ENCODE measurements at places on chromosomes 12 and 14. TPM values are rescaled to one million over a fixed set of nuclear protein-coding genes. Genes with fewer than 3 reads are reported as not detected.

DNA sequence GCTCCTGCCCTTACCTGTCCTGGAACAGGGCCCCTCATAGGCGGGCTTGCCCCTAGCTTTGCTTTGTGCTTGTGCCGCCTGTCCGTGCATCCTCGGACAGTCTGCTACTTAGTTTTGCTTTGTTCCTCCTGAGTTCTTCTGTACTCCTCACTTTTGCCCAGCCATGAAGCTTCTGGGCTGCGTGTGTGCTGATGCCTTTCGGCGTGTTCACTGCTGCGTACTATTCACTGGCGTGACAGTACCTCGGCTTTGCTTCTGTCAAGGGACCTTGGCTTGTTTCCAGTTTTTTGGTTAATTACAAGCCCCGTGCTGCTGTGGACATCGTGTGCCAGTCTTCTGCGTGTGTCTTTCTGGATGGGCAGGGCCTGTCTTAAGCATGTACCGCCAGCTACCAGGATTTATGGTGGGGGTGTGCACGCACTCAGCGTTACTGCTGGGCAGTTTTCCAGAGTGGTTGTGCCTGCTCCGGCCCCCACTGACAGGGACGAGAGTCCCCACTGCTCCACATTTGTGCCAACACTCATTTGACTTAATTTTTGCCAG, 2.5 kb downstream of the PACS2 start:
- DNase-seq: no peak

DNA sequence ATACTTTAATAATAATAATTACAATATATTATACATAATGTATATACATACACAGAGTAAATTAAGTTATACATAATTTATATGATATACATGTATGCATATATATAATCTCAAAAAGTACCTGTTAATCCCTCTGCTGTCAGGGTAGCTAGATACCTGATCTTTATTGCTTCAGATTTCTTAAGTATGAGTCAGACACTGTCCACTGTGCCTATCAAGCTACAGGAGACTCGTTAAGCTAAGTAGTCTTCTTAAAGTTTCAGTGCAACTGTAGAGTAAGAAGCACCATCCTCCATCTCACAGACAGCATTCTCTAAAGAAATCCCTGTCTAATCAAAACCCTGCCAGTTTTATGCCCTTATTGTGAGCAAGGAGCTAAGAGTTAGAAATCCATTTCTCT, 428.7 kb downstream of the RERGL start:
- DNase-seq: no peak

DNA sequence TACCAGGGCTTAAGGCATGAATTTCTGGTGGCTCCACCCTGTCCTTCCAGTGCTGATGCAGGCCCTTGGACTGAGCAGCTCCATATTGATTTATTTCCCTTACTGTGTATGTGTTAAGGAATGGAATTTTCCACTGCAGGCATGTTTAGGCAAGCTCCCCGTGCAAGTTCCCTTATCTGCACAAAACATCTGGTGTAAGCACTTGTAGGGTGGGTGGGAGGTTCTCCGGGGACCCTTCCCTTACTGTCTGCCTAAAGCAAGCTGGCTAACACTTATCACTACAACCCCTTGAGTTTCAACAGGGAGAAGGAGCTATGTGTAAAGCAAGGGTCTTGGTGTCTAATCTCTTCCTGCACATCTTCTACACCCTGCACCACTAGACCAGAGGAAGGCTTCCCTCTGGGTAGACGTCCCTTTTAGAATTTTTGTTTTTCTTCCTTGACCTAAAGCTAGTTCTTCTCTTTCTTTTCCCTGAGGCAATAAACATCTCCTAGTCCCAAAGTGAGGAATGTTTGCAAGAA, 22.0 kb upstream of the DRAM1 start:
- no peak for DNase-seq

Gene USP5
- 113 TPM for total RNA-seq

DNA sequence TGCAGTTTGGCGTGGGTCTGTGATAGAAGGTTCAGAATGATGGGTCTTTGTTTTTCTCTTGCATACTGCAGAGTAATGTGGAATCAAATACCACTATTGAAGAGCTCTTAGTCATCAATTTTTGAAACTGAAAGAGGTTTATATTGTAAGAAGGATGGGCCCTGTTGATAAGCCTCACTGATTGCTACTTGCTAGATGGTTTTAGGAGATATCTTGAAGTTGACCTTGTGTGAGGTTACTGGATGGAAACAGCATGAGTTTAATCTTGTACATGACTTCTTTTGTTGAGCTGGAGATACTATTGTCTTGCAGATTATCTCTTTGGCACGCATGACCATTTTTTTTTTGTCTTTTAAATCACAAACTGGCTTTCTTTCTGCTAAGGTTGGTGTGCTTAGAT, 13.8 kb downstream of the BICD1 start:
- DNase-seq: no peak

Gene CLEC1B
- total RNA-seq: not detected

Gene PTPRB
- 0.05 TPM for total RNA-seq

Gene SPTB
- 0.26 TPM for total RNA-seq

Gene REM2
- total RNA-seq: 0.18 TPM

GRCh38 chr12:68293347-68293746, 38.8 kb downstream of the MDM1 start:
- no peak for DNase-seq

DNA sequence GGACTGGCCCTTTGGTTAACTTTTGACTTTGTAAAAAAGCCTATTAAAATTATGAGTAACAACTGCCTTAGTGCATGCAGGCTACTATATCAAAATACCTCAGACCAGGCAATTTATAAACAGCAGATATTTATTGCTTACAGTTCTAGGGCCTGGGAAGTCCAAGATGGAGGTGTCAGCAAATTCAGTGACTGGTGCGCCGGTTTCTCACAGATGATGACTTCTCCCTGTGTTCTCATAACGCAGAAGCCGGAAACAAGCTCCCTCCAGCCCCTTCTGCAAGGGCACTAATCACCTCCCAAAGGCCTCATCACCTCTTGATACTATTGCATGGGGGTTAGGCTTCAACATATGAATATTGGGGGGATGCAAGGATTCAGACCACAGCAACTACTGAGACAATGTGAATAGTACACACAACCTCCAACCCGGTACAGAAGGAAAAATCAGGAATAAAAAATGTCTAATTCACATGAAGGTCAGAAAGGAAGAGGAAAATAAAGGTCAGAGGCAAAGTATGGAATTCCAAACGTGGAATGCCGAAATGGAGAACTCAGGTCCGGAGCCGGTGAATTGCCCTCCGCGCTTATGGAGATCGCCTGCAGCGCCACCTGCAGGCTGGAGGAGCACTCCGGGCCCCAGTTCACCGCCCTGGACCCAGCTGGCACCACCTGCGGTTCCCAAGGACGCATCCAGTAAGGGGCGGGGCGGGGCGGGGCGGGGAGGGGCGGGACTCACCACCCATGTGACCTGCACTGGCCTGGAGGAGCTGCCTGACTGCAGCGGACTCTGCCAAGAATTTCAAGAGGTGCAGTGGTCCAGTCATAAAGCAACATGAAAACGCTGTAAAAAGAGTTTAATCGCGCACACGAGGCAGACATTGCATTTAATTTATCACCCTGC, 203.4 kb downstream of the KIF26A start:
- no peak for DNase-seq

DNA sequence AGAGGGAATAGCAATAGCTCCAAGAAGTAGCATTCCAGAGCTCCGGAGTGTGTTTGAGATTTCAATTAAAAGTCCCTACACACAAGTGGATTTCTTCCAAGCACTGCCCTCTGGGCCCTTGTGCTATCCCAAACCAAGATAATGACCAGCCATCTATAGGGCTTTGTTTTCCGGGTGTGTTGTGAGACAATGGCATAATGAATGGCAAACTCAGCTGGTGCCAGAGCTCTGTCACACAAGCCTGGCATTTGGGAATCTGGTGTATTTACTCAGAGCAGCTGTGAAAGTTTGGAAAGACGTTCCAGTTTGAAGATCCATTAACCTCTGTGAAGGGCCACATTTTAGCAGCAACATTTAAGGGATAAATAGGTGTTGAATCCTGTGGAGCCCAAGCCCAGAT, 61.2 kb upstream of the TMTC2 start:
- no peak for DNase-seq

DNA sequence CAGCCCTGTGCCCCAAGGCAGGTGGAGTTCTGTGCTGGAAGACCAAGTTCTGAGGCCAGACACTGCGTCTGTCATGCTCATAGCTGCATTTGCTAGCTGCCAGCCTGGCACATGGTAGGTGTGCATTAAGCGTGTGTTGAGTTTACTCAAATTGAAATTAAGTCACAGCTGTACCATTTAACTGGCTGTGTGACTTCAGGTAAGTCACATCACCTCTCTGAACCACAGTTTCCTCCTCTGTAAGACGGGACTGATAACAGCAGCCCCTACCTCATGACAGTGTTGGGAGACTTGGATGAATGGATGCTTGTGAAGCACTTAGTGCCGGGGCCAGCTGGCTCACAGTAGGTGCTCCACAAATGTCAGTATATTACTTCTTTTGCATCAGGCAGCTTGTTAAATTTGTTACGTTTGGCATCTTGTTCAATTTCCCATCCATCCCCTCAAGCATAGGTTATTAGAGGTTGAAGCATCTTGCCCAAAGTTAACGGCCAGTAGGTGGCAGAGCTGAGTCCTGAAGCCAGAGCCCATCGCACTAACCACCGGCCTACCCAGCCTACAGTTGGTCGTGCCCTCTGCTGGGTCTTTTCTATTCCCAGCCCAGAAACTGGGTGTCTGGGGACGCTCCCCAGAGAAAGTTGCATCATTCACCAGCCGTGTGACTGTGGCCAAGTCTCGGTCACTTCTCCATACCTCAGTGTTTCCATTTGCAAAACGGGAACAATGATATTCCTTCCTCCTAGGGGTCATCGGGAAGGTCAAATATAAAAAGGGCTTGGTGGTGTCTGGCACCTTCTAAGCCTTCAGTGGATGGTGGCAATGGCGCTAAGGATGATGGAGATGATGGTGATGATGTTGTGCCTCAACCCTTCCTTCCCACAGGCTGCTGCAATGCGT, 4.5 kb downstream of the DAO start:
- DNase-seq: no peak

Gene ACSS3
- 5.6 TPM for total RNA-seq

Gene CCDC177
- total RNA-seq: not detected

All from osteocyte (in vitro differentiated cells).